ENCODE measurements at places on chromosomes 1 and 21.

DNA sequence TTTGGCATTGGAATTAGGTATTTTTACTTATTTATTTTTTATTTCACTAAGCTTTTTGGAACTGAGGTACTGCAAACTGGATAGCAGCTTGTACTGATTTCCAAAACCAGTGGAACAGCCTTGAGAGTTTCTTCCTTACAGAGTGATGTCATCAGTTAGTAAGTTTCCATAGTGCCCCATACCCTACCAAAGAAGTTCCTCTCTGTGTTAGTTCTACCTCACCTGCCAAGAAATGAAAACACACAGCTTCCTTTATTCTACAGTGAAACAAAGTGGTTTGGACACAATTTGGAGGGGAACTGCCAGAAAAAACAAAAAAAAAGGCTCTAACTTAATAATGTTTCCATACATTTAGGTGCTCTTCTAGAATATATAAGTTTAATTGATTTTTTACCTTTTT, 430.9 kb upstream of the ADGRL2 start:
- DNase-seq, result no peak

DNA sequence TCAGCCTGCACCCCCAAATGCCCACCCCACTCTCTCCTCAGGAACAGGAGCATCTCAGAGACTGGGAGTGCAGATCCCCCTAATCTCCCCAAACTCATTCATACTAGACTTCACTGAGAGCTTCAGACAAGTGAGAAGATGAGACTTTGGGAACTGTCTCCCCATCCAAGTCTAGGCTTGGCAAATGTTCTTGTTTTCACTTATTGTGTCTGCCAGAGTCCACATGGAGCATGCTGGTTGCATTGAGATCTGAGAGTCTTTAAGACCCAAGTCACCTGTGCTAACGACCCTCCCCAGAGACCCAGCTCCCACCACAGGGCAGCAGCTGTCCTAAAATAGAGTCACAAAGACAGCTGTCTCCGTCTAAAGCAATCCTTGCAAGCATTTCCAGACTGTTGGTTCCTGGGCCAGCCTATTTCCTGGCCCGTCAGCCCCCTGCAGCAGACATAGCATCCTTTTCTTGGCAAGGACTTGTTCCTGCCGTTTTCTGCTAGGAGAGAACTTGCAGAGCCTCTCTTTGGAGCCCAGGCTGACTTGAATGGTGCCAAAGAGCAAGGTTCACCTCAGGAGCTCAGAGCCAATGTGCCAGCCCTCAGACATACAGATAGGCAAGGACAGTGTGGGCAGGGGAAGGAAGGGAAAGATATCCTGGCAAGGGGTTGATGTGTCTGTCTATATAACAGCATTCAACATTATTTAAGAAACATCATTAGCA, 1.9 kb upstream of the CNTN2 start:
- no peak for DNase-seq

GRCh38 chr1:17819129-17819802, 64.1 kb downstream of the ACTL8 start:
- no peak for DNase-seq

DNA sequence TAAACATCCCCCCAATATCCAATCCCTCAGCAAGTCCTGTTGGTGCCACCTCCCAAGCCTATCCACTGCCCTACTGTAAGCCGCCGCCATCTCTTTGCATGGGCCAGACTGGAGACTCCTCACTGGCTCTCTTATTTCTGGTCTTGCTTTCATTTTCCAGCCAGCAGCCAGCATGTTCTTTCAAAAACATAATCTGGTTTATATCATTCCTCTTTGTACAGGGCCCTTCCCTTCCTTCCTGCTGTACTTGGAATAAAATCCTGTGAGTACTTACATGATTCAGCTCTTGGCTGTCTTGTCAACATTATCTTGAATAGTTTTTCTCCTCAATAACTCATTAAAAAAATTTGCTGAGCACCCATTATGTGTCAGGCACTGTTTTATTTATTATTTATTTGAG, 28.2 kb downstream of the TLR5 start:
- no peak for DNase-seq

- no peak for DNase-seq
Measured at GRCh38 chr1:183832459-183832858, 27.5 kb downstream of the RGL1 start.

DNA sequence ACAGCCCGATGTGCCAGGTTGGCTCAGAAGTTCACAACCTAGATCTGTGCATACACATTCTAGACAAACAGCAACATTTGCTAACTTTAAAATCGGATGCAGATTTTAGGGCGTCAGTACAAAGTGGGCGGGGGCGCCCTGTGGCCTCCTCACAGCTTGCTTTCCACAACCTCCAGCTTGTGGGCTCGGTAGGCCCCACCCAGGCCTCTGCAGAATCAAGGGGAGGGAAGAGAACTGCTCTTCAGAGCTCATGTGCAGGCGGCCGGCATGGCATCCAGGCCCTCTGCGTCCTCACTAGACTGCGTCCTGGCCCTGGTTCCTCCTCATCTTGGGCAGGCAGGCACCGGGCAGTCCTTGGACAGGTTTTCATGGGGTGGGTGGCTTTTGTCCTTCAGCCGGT, 59.3 kb downstream of the AJAP1 start:
- no peak for DNase-seq

DNA sequence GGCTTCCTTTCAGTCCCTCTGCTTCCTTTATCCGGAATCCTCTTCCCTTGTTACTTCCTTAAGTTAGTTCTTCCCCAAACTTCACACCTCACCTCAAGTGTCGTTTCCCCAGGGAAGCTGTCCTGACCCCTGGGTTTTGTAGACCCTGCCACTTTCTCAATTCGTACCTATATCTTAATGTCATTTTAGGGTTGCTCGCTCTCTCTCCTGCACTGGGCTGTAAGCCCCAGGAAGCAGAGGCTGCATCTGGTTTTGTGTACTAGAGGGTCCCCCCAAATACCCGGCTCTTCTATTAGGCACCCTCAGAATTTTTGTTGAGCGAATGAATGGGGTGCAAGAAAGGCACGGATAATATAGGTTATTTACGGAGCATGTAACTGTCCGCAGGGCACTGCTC, 603 bp upstream of the OPRD1 start:
- DNase-seq, result no peak

DNA sequence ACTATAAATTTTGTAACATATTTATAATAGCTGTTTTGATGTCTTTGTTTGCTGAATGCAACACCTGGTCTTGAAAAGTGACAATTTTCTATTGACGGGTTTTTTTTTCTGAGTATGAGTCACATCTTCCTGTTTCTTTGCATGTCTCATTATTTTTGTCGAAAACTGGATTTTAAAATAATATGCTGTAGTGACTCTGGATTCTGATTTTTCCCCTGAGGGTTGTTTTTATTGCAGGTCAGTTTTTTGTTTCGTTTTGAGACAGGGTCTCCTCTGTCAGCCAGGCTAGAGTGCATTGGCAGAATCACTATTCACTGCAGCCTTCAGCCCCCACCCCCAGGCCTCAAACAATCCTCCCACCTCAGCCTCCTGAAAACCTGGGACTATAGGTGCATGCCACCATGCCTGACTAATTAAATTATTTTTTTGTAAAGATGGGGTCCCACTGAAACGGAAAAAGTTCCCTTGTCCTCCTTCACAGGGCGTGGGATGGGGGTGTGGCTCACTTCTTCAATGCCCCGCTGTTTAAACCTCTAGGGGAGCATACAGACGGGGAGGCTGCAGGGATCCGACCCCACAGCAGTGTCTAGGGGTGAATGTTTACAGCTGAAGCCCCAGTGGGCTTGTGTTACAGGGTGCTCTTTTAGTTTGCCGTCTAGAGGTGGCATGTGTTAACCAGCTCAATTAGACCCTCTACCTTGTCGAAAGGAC, 11.3 kb upstream of the PPIE start:
- no peak for DNase-seq

- DNase-seq, result peak; percentile 92
Measured at GRCh38 chr1:7940745-7941436, at the start of gene TNFRSF9. Gene TNFRSF9 (minus strand): TSS chr1:7940839. CDS start chr1:7939994, 845 bp downstream.

DNA sequence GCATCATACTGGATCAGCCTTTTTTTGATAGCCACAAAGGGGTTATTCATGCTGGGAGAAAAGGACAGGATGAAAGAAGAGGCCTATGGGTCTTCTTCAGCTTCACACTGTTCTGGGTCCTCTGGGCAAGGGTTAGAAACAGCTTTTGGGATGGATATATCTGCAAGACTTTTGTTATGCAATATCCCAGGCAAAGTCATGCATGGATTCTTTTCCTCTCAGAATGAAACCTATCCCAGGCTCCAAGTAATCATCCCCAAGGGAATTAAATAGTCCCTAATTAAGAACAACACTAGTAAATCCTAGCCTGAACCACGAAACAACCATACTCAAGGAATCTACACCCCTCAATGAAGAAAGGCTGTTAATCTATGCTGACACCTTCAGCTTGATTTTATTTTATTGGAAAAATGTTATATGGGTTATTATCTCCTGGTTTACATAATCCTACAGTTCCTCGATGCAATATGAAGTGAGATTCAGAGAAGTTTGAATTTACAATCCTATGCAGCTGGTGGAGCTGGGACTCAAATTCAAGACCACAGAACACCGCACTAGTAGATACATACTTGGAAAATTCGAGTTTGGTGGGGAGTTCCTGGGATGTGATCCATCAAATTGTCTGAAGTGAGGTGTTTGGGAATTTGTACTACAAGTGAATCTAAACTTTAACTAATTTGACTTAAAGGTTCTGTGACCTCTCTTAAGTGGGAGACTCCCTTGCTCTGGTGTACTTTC, 338.6 kb downstream of the TBX15 start:
- DNase-seq, result no peak

GRCh38 chr1:157691285-157691920, 9.2 kb downstream of the FCRL3 start:
- DNase-seq, result no peak

DNA sequence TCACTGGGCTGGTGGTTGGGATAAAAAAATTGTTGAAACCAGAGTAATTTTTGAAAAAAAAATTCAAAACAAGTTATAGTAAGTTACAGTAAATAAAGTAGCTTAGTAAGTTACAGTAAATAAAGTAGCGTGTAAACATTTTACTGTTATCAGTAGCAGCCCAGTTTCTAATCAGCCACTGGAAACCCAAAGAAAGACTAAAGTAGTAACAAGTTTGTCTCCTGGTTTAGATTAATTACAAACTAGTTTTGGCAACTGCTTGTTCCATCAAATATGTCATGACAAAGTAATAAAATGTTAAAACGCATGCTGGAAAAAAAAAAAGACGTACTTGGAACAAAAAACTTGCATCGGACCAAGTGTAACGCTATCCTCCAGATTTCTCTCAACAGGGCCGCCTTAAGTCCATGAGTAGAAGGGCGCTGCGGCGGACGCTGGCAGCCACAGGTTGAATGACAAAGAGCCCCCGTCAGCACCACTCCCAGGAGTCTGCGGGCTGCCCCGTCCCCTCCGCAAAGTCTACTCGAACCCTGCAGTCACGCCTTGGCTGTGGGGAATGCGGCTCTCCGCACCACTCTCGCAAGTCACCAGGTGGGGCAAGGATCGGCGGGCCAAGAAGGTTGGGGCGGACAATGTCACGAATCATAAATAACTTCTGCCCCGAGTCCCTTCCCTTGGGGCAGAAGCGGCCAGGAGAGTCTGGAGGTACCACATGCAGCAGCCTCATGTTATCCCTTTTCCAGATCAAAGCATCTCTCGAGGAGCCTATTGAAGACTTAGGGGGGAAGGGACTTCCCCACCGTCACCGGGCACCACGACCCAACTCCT, 837 bp downstream of the SLC16A1 start:
- DNase-seq, result peak; percentile 62

GRCh38 chr1:51520700-51521248, 1.7 kb upstream of the EPS15 start:
- DNase-seq, result no peak

DNA sequence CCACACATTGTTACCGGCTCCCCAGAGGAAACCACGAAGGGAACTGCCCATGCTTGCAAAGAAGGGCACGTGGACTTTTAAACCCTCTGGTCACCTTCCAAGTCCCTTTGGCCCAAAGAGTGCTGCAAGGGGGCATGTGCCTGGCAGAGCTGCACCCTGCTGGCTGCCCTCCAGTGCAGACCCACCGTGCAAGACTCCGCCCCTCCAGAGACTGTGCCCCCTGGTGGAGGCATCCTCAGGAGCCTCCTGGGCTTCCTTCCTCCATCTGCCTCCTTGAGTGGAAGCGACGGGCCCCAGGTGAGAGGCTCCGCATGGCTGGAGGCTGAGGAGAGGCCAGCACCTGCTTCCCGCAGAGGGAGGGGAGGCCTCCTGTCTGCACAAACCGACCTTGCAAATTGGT, 100.6 kb downstream of the CRYAA start:
- peak; percentile 35 for DNase-seq

- DNase-seq, result no peak
Measured at GRCh38 chr1:30814292-30814691, 56.7 kb upstream of the LAPTM5 start.

DNA sequence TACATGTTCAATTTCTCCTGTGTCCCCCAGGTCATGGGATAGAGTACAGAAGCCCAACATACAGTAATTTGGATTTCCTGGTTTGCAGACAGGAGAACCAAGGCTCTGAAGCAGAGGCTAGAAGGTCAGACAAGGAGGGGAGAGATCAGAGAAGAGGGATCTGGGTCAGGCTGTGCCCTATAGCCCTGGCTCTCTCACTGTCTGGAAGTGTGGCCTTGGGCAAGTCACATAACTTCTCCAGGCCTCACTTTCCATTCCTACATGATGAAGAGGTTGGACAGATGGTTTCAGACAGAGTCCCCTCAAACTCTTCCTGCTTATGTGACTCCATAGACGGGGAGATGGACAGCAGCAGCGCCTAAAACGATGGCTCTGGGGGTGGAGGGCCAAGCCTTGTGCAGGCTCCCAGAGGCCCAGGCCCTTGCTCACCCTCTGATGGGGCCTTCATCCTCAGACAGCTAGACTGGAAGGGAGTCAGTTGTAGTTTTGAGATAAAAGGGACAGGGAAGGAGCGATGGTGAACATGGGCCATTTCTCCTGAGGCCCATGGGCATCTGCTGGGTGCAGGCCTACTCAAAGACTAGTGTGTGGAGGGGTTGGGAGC, 2.9 kb downstream of the TRIM62 start:
- DNase-seq, result no peak

GRCh38 chr1:8595941-8596340, 221.5 kb downstream of the RERE start:
- DNase-seq, result no peak

All from activated CD4-positive, alpha-beta T cell treated with anti-CD3 and anti-CD28 coated beads, Interleukin-2, amount 50 U/mL, for 48 hours (primary cell).